ENCODE measurements at places on chromosomes 12 and 14.
A peak's percentile ranks its signal among the peaks of the same experiment; 100 is the strongest.

GRCh38 chr12:89333564-89334252 lies 18.6 kb downstream of the DUSP6 start:
- no peak for DNase-seq

DNA sequence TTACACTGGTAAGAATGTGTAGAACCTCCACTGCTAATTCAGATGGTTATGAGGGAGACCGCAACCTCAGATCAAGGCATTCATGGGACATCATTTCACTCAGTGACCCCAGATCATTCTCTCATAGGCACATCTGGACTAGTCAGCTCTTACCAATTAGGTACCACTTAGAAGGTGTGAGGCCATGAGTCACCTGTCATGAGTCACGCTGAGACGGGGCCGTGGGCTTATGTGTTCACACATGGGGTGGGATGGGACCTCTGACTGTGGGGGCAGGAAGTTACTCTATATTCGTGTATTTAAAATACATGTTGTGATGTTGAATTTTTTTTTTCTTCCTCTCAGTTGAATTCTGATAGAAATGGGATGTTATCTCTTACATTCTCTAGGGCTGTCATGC lies 55.9 kb downstream of the CCDC92 start:
- peak; percentile 29 for DNase-seq

DNA sequence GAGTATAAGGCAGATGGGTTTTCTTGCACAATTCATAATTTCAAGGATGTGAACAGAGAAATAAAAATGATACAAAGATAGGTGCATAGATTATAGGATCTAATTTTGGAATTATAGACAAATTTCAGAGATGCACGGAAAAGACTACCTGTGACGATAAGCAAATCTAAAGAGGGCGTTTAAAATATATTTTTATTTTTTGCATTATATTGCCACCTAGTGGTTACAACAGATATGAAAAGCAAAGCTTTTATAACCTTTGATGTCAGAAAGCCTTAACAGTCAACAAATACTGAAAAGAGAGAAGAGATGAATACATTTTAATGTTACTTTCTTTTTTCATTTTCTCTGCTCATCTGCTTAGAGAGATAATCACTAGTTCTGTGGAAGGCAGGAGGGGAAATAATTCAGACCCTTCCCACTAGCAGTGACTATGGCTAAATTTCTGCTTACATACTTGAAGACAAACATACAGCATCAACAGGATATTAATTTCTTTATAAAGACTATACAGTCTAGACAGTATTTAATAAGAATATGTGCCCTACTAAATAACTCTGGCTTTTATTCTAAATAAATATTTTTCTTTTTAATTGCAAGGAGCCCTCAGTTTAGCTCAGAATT lies 46.3 kb downstream of the NTS start:
- DNase-seq = no peak

DNA sequence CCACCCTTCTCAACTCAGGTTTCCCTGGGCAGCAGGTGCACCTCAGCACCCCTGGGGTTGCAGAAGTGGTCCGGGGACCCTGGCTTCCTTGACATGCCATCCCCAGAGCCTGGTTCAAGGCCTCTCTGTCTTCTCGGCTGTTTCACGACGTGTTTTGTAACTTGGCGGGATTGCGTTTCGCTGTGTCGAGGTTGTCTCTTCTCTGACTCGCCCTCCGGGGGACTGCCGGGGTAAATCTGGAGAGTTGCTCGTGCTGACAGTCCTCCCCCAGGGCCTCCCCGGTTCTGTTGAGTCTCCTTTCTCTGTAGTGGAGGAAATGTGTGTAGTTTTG lies 25.6 kb downstream of the MEG3 start:
- no peak for DNase-seq

DNA sequence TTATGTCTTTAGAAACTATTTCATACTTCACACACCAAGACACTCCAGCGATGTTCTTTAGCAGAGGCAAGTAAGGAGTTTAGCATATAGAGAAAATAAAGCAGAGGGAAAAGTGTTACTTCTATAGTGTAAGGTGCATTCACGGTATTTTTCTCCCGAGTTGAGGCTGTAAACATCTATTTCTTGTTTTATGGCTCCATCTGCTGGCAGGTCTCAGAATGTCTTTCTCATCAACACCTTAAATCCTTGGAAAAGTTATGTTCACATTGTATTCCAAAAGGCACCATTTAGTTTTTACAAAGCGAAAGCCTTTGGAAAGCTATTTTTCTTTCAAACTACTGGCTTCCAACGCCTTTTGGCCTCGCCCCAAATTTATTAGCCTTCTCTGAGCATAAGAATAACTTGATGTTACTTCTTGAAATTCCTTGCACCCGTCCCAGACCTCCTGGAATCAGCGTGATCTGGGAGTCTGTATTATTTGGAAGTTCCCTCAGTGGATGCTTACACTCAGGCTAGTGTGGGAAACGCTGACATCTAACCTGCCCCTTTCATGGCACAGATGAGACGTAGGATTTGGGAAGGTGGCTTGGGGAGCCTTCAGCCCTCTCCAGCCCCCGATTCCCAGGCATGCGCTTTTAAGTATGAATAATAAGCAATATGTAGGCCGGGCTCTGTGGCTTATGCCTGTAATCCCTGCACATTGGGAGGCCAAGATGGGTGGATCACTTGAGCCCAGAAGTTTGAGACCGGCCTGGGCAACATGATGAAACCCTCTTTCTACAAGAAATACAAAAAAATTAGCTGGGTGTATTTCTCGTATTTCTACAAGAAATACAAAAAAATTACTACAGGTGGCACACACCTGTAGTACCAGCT lies 1.9 kb upstream of the PIWIL1 start:
- DNase-seq = no peak

DNA sequence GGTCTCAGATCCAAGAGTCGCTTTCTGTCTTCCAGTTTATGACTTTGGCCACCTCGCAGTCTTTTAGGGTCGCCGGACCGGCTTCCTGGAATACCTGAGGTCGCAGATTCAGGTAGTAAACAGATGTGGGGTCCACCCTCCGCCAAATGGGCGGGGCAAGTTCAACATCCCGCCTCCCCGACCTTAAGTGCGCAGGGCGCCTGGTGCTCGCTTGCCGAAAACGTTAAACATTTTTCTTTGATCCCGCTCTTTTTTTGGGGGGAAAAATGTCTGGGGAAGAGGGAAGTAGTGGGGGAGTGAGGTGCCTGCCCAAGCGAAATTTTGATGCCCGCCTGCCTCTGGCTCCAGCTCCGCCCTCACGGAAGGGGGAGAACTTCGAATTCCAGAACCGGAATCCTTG lies 73.9 kb upstream of the TBX5 start:
- DNase-seq = no peak

GRCh38 chr12:126547905-126548304 lies 1482.7 kb downstream of the AACS start:
- DNase-seq = no peak

- no peak for DNase-seq
Measured at GRCh38 chr14:99947695-99948094, 117.5 kb upstream of the EVL start.

- no peak for DNase-seq
Measured at GRCh38 chr12:26172946-26173552, 22.3 kb upstream of the SSPN start.

GRCh38 chr12:94525951-94526350 lies 66.3 kb upstream of the CEP83 start:
- no peak for DNase-seq
